ENCODE measurements at places on chromosomes 16 and 17. TPM values are rescaled to one million over a fixed set of nuclear protein-coding genes. Genes with fewer than 3 reads are reported as not detected.

GRCh38 chr16:66391726-66392670 is 25.5 kb downstream of the CDH5 start:
- DNase-seq, result no peak

DNA sequence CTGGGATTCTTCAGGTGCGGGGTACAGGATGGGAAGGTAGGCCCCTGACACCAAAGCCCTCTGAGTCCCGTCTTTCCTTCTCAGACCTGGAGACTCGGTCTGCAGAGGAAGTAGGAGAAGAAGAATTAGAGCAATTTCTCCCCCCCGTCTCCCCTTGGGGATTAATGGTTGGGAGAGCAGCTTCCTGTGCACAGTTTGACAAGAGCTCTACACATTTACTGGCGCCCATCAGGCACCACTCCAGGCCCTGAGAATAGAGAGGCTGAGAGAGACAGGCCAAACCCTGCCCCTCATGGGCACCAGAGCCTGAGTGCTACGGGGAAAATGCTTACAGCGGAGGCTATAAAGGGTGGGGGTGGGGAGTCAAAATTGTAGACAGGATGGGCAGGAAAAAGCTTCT is 3.5 kb upstream of the C16orf74 start:
- no peak for DNase-seq

DNA sequence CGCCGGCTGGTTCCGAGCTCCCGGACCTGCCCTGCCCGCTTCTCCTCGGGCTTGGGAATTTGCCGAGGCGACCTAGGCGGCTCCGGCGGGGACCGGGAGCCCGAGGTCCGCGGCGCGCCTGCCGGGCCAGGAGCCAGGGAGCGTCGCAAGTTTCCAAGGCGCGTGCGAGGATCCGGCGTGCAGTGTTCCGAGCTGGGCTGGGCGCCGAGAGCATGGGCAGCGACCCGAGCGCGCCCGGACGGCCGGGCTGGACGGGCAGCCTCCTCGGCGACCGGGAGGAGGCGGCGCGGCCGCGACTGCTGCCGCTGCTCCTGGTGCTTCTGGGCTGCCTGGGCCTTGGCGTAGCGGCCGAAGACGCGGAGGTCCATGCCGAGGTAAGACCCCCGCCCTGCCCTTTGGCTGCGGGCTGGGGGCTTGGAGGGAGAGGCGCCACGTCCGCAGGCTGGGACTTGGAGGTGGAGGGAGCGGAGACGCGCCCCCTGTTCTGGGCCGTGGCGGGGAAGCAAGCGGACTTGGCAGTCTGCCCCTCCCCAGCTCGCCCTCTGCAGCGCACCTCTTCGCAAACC is 668 bp downstream of the MMP15 start:
- DNase-seq, result no peak

RANBP10 gene
- total RNA-seq, result 15.5 TPM

ADGRG3 gene
- 0.12 TPM for total RNA-seq

AXIN2 gene
- 0.93 TPM for total RNA-seq

Data from glomerular endothelial cell (primary cell).